ENCODE measurements at places on chromosomes 7 and 10. TPM values are rescaled to one million over a fixed set of nuclear protein-coding genes. Genes with fewer than 3 reads are reported as not detected.

DNA sequence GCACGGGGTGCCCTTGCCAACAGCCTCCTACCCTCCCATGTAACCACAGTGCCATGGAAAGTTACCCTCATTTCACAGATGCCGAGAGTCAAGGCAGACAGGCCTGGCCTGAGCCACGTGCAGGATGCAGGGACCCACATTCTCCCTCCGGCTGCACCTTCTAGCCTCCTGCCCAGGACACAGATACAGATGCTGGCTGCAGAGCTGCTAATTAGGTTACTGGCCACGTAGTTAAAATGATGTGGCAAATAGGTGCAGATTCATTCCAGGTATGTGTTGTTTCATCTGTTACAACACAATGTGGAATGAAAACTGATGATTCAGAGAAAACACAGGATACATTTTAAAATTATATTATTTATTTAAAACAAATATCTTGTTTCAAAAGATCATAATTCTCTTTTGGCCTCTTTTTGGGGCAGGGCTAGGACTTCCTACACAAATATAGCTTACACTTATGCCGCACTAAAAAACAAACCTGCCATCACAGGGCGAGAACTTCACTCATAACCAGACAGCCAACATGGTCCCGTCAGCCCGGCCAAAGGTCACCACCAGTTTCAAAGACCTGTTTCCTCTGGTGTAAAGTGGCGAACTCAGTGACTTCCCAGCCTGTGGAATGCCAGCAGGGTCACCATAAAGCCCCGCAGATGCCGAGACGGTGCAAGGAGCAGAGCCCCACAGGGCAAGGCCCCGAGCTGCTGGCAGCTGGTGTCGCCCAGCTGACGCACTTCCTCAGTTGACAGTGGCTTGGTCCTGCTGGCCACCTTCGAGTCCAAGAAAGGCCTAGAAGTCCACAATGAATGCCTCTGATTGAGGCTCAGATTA, 83.5 kb downstream of the TNS3 start:
- no peaks in the 10 kb centered on the region for H3K36me3 ChIP-seq
- no peaks in the 10 kb centered on the region for H3K27me3 ChIP-seq
- H3K27ac ChIP-seq = no peak overlapping the region
- peaks cover 32% of the 10 kb centered on the region for H3K4me1 ChIP-seq
- no peak for DNase-seq

GRCh38 chr7:131879424-131879823, 323.0 kb upstream of the PODXL start:
- H3K4me1 ChIP-seq = peaks cover 14% of the 10 kb centered on the region
- H3K36me3 ChIP-seq = no peaks in the 10 kb centered on the region
- no peak for DNase-seq
- peaks cover 23% of the 10 kb centered on the region for H3K27me3 ChIP-seq
- no peak overlapping the region for H3K4me3 ChIP-seq
- H3K27ac ChIP-seq = no peak overlapping the region

- peak overlapping the region; percentile 21 for H3K4me3 ChIP-seq
- peaks cover 51% of the 10 kb centered on the region for H3K4me1 ChIP-seq
- no peak for DNase-seq
Measured at GRCh38 chr10:15473396-15473767, 102.3 kb upstream of the FAM171A1 start.

AVL9 gene
- total RNA-seq = 36.3 TPM

GPR15LG gene
- not detected for total RNA-seq

FRMPD2 gene
- not detected for total RNA-seq

GRCh38 chr10:82056391-82056790, 181.4 kb downstream of the NRG3 start:
- no peak overlapping the region for H3K27ac ChIP-seq
- no peak for DNase-seq
- H3K36me3 ChIP-seq = no peaks in the 10 kb centered on the region
- H3K4me3 ChIP-seq = no peak overlapping the region

GRCh38 chr7:12431886-12432556, 28.4 kb upstream of the VWDE start:
- H3K27ac ChIP-seq = no peak overlapping the region
- H3K4me3 ChIP-seq = no peak overlapping the region
- no peaks in the 10 kb centered on the region for H3K36me3 ChIP-seq
- DNase-seq = peak; percentile 45
- peaks cover 11% of the 10 kb centered on the region for H3K4me1 ChIP-seq

GRCh38 chr7:4066626-4067475, 615.2 kb upstream of the FOXK1 start:
- no peak overlapping the region for H3K4me3 ChIP-seq
- DNase-seq = peak; percentile 27
- no peak overlapping the region for H3K27ac ChIP-seq
- H3K27me3 ChIP-seq = no peaks in the 10 kb centered on the region

GRCh38 chr7:124674451-124674850, 91.1 kb downstream of the GPR37 start:
- DNase-seq = no peak
- no peaks in the 10 kb centered on the region for H3K36me3 ChIP-seq
- peaks cover 9% of the 10 kb centered on the region for H3K4me1 ChIP-seq
- no peak overlapping the region for H3K4me3 ChIP-seq
- H3K27me3 ChIP-seq = no peaks in the 10 kb centered on the region

MET gene
- 7.0 TPM for total RNA-seq

DNA sequence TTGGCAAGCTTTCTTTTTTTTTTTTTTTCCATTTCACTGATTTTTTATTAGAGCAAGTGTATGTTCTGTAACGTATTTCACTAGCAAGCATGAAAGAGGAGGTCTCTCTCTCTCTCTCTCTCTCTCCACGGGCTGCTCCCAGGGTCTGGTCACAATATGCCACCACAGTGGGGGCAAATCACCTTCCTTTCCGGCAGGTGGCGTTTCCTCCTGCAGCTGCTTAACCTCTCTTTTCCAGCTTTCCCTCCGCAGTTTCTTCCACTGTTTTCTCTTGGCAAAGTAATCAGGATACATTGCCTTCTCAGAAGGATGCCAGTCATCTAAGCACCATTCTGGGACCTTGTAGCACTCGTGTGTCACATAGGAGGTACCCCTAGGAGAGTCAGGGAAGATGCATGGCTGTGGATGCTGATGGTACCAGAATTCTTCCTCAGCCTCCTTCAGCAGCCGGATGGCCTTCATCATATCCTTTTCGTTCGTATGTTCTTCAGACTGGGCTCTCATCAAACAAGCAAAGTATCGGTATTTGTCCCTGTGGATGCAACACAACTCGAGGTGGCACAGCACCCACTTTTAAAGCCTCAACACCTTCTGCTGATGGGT, 197.3 kb upstream of the PODXL start:
- no peak overlapping the region for H3K27ac ChIP-seq
- H3K4me1 ChIP-seq = peaks cover 7% of the 10 kb centered on the region
- no peaks in the 10 kb centered on the region for H3K27me3 ChIP-seq
- H3K4me3 ChIP-seq = no peak overlapping the region
- no peaks in the 10 kb centered on the region for H3K36me3 ChIP-seq

LGI1 gene
- total RNA-seq = 20.2 TPM

GRCh38 chr10:114679552-114679951, 21.5 kb upstream of the ABLIM1 start:
- H3K4me3 ChIP-seq = no peak overlapping the region
- no peaks in the 10 kb centered on the region for H3K36me3 ChIP-seq
- no peaks in the 10 kb centered on the region for H3K27me3 ChIP-seq
- DNase-seq = no peak
- peaks cover 47% of the 10 kb centered on the region for H3K4me1 ChIP-seq

CNPY1 gene
- total RNA-seq = not detected

DNA sequence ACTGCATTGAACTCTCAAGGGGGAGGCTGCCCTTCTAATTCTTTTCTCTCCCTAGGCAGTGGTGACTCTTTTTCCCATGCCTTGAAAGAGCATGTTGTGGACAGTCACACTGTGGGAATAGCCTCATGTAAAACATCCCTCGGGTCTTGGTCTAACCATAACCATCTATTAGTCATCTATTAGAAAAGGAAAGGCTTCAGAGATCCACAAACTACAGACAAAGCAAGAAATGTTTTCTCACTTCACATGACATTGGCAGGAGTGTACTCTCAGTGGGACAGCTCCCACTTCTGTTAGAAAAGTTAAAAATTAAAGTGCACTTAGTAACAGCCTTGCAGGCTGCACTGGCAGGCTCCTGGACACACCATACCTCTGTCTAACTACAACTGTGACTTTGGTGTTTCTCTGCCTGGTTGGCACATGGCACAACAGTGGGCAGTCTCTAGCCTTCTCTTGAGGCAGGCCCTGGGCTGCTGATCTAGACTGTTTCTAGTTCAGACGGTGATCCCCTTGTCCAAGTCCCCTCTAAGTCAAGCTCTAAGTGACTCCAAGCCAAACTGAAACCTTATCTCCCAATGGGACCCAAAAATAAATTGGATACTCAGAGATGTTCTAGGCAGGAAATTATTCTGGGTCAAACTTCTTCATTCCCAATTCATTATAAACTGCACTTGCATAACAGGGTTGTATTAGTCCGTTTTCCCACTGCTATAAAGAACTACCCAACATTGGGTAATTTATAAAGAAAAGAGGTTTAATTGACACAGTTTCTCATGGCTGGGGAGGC, 57.9 kb upstream of the ITGB1 start:
- no peak overlapping the region for H3K27ac ChIP-seq
- H3K27me3 ChIP-seq = no peaks in the 10 kb centered on the region
- no peak for DNase-seq
- H3K36me3 ChIP-seq = no peaks in the 10 kb centered on the region
- H3K4me1 ChIP-seq = no peaks in the 10 kb centered on the region
- H3K4me3 ChIP-seq = no peak overlapping the region

- H3K4me3 ChIP-seq = no peak overlapping the region
- no peaks in the 10 kb centered on the region for H3K4me1 ChIP-seq
- H3K27ac ChIP-seq = no peak overlapping the region
- DNase-seq = no peak
Measured at GRCh38 chr7:67912437-67912836, 915.8 kb downstream of the TYW1 start.

DNA sequence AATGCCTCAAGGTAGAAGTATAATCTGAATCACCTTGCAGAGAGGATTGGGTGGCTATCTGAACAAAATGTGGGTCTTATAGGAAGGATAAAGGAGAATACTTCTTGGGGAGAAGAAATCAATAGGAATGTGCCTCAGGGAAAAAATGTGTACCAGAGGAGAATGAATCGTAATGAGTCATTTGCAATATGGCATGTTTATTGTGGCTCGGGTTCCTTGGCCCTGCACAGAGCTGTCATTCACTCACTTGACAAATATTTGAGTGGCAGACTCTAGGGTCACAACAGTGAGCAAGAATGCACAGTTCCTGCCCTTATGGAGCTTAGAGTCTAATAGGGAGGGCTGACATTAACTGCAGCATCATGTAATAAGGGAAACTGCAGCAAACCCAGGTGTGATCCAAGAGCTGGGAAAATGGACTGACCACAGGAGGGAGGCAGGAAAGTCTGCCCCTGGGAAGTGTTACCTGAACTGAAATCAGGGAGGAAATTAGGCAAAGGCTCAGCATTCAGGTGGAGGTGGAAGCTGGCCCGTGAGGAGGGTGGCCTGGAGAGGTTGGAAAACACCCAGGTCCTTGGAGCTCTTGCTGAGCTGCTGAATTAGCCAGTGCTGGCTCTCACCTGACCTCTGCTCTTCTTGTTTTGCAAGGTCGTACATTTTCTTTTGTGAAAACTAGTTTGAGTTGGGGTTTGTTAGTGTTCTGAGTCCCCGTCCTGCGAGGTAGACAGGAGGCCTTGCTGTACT, 203.9 kb downstream of the FRMD4A start:
- DNase-seq = no peak
- H3K27ac ChIP-seq = no peak overlapping the region

GRCh38 chr10:104345941-104346340, 7.7 kb upstream of the ITPRIP start:
- no peak for DNase-seq
- H3K4me3 ChIP-seq = no peak overlapping the region
- no peaks in the 10 kb centered on the region for H3K4me1 ChIP-seq

PON3 gene
- total RNA-seq = not detected

DNA sequence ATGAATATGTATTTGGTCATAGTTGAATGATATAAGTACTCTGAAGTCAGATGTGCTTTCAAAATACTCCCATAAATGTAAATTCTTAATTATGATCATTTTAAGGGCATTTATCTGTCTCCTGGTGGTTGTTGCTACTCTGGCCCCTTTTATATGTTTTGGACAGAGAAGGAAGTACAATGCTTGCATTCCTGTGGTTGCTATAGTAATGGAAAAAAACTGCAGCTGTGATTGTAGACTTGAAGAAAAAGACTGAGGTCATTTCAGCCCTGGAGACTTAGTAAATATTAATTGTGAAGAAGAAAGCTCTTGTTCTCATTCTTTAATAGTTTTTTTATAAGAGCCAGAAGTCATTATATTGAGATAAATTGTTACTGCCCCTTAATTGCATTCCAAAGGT, 70.2 kb upstream of the FERD3L start:
- no peak overlapping the region for H3K4me3 ChIP-seq
- no peaks in the 10 kb centered on the region for H3K36me3 ChIP-seq
- no peak overlapping the region for H3K27ac ChIP-seq
- H3K4me1 ChIP-seq = no peaks in the 10 kb centered on the region

DNA sequence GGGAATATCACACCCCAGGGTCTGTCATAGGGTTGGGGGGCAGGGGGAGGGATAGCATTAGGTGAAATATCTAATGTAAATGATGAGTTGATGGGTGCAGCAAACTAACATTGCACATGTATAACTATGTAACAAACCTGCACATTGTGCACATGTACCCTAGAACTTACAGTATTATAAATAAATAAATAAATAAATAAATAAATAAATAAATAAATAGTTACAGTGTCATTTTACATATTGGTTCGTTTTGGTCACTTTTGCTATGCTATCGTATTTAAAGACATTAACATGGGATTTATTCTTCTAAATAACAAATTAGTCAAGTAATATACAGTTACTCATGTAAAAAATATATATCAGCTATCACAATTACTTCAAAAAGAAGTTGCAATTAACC, 228.7 kb downstream of the HECW1 start:
- no peak for DNase-seq
- no peak overlapping the region for H3K27ac ChIP-seq
- peaks cover 19% of the 10 kb centered on the region for H3K4me1 ChIP-seq
- H3K36me3 ChIP-seq = no peaks in the 10 kb centered on the region
- H3K27me3 ChIP-seq = no peaks in the 10 kb centered on the region

- no peaks in the 10 kb centered on the region for H3K27me3 ChIP-seq
- H3K36me3 ChIP-seq = no peaks in the 10 kb centered on the region
Measured at GRCh38 chr7:137091396-137091795, 222.9 kb downstream of the CHRM2 start.

C1QL3 gene
- total RNA-seq = 0.28 TPM

PRPS1L1 gene
- total RNA-seq = not detected

TFPI2 gene
- 1.5 TPM for total RNA-seq

CALHM2 gene
- 2.1 TPM for total RNA-seq

GSTO2 gene
- 7.6 TPM for total RNA-seq

SLC29A3 gene
- total RNA-seq = 2.5 TPM

ARHGEF5 gene
- 3.7 TPM for total RNA-seq

- no peak overlapping the region for H3K27ac ChIP-seq
- H3K36me3 ChIP-seq = no peaks in the 10 kb centered on the region
Measured at GRCh38 chr7:19322002-19322401, 176.8 kb upstream of the FERD3L start.

GRCh38 chr7:30968294-30968693, 4.5 kb downstream of the GHRHR start:
- H3K27ac ChIP-seq = no peak overlapping the region
- H3K36me3 ChIP-seq = no peaks in the 10 kb centered on the region
- peaks cover 15% of the 10 kb centered on the region for H3K27me3 ChIP-seq
- no peak for DNase-seq
